Foreskin melanocyte (primary cell): ENCODE measurements at places on chromosomes 5 and 9.

DNA sequence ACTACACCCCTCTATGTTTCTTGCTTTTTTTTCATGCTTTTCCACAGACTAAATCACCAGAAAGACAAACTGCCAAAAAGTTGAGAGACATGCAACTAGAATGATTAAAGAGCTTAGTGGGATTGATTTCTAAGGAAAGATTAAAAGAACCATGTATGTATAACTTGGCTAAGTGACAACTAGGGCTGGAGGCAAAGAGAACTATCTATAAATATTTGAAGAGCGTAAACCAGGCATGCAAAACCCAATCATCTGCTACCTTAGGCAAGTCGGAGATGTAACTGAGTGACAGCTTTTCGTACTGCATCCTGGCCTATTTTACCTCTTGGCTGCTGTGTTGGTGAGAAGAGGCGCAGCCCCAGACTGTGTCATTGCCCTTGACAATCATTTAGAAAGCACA lies 121.0 kb upstream of the TLX3 start:
- no peak for DNase-seq

DNA sequence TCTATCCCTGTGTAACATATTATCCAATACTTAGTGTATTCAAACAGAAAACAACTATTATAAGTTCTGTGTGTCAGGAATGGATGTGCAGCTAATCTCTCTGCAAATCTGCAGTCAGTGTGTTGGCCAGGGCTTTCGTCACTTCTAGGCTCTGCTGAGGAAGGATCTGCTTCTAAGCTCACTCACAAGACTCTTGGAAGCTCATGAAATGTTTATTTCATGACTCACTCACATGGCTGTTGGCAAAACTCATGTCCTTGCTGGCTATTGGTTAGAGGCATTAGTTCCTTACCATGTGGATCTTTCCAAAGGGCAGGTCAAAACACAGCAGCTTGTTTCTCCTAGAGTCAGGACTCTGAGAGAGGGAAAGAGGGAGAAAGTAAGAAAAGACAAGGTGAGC lies 367.4 kb upstream of the SMARCA2 start:
- peak; percentile 7 for DNase-seq

DNA sequence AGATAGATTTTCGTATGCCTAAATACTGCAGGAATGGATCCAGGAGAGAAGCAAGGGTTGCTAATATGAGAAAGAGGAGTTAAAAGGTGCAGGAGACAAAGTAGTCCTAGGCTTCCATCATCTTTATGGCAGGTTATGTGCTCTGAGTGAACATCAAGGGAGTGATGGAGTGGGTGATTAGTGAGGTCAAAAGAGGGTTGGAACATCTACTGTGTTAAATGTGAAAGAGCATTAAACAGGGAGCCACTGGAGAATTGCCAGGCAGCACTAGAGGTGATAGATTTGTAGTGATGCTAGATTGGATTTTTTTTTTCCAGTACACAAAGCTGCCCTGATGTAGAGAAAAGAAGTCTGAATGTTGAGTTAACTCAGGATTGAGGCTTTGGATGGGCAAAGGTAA lies 199.3 kb downstream of the NMUR2 start:
- no peak for DNase-seq

- DNase-seq, result peak; percentile 64
Observed at GRCh38 chr9:107548298-107549142, 59.0 kb upstream of the KLF4 start.

DNA sequence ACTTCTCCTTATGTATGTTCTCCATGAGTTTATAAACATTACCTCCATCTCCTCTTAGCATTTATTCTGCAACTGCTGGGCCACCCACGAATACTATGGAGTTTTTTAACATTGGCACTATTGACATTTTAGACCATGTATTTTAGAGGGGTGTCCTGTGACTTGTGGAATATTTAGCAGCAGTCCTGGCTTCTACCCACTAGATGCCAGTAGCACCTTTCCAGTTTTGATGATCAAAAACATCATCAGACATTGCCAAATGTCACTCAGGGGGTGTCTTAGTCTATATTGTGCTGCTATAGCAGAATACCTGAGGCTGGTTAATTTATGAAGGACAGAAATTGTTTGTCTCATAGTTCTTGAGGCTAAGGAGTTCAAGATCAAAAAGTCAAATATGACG lies 187.5 kb upstream of the RORB start:
- DNase-seq, result no peak

DNA sequence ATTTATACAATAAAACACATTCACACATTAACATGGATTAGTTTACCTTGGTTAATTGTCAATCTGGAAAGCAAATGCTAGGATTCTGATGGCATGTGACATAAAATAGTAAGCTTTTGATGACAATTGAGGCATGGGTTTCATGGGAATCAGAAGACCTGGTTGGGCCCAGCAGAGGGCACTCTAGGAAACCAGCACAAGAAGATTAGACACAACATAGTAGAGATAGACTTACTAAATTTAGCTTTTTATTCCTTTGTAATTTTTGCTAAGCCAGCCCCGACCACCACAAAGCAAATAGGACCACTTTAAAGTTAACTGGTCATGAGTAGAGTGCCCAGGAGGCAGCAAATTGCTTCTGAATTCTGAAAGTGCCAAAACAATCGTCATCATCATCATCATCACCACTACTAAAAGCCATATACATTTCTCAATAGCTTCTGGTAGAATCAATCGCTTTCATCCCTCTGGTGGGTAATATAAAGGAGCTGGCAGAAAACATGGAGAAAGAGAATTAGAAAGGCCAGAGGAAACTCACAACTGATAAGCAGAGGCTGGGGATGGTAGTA lies 163.2 kb downstream of the ARRDC3 start:
- peak; percentile 37 for DNase-seq

DNA sequence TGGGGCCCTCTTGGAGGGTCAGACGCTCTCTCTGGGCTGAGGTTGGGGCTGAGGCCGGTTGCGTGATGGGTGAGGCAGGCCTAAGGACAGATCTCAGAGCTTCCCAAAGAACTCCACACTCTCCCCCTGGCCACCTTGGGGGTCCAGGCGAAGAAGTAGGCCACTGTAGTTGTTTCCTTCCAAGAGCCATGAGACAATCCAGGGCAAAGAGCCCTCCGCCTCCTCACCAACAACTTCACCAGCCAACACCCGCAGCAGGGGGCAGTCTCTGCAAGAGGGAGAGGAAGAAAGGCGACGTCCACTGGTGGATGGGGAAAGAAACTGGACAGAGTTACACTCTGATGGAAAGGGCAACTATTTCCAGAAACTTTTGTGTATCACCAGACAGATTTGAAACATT lies 10.7 kb downstream of the SLC35A4 start:
- peak; percentile 53 for DNase-seq

- no peak for DNase-seq
Observed at GRCh38 chr5:83509540-83509939, 38.0 kb downstream of the VCAN start.

DNA sequence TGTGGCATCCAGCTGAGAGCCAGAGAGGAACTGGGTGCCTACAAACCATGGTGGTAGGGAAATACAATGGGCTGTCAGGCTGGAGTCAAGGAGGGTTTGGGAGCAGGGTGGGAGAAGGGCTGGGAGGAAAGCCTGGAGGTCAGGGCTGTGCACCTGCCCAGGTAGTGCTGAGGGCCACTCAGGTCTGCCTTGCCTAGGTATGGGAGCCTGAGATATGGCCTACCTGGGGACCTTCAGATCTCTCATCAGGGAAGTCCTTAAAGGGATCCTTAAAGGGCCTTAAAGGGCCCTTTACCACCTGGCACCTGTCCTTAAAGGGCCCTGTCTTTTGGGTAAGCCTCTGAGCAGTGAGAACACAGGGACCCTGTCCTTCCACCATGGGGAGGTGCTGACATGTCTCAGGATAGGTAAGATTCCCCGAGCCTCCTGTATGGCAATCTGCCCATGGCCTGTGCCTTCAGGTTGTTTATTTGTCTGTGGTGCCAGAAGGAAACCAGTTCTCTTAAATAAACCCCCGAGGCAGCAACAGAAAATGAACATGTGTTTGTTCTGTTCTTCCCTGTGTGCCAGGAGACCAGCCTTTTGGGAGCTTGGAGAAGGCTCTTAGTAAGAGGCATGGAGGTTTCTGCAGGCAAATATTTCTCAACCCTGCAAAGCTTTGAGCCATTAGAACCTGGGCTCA lies 23.3 kb downstream of the SLC25A48 start:
- no peak for DNase-seq

DNA sequence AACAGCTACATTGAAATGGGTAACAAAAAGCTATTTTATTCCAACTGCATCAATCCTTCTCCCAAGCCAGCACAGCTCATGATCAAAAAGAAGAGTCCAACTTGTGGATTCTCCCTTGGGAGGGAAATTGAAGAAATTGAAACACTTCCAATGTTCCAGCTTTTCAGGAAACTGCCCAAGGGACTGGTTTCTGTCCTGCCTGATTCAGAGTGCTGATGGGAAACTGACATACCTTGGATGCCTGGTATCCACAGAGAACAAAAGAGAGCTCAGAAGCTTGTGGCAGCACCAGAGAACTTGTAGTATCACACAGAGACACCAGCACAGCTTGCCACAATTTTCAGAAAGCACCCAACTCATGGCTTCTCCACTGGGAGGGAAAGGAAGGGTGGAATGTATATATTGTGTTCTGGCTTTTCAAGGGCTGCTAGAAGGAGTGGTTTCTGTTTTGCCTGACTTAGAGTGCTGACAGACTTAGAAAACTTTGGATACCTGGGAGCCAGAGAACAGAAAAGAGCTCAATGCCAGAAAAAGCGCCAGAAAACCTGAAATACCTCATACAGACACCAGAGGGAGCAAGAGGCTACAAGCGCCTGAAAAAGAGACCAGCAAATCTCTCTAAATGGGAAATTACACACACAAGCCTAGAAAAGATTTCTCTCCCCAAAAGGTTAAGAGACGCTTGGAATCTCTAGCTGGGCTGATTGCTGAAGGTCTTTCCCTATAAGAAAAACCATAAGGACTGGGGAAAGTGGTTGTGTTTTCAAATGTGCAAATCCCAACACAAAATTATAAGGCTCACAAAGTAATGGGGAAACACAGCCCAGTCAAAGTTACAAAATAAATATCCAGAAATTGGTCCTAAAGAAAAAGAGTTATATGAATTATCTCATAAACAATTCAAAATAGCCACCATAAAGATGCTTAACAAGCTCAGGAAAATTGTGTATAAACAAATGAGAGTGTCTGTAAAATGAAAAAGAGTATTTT lies 178.8 kb downstream of the SPOCK1 start:
- peak; percentile 97 for DNase-seq

DNA sequence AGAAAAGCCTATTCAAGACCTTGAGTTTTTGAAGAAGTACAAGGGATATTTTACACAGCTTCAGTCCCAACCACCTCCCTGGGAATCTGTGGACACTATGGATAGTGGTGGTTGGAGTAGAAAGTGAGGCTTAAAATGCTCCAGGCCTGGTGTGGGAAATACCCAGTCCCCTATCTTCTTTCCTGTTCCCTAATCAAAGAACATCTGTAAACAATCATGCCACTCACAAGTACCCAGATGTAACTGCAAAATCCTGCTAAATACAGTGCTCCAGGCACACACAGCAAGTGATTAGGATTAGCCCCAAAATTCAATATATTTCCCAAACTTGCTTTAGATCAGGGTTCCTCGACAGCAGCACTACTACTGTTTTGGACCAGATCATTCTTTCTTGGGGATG lies 46.0 kb upstream of the TMEM215 start:
- no peak for DNase-seq

DNA sequence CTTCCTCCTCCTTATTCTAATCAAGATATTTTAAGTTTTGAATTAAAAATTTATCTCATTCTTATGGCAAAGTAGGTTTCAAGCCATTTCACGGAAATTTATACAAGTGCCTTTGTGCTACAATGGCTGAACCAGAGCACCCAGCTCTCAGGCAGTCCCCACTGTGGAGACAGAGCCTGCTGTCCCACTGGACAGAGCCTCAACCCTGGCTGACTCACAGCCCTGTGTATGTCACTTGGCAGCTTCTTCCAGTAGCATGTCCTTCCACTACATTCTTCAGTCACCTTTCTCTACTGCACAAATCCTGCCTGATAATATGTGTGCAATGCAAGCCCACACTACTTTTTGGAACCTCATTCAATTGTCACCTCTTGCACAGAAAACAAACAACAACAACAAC lies 253.1 kb downstream of the PDE4D start:
- no peak for DNase-seq

DNA sequence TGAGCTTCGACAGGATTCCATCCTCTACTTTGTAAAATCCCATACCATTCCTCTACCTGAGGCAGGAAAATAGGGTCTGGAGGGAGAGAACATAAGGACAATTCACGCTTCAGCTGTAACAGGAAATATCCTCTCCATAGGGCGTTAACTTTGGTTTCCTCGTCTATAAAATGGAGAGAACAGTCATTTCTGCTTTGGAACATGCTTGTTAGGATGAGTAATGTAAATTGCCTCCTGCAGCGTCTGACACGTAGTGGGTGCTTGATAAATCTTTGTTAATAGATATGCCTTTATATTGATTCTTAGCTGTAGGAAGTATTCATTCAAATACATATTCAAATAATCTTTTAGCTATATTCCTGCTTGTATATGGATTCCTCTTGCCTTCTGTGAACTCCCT lies 711 bp upstream of the SUB1 start:
- no peak for DNase-seq
